Lung (tissue), 17 donors: ENCODE measurements at places on chromosomes 4 and X. TPM values are rescaled to one million over a fixed set of nuclear protein-coding genes. Genes with fewer than 3 reads are reported as not detected.

Gene DYNLT3
- total RNA-seq, result 33.1 TPM

Gene APLN
- total RNA-seq, result 1.8 TPM

GRCh38 chr4:131427000-131427399, 1722.1 kb upstream of the PCDH10 start:
- no peak overlapping the region for H3K4me3 ChIP-seq
- no peaks in the 10 kb centered on the region for H3K36me3 ChIP-seq
- no peak overlapping the region for H3K27ac ChIP-seq

DNA sequence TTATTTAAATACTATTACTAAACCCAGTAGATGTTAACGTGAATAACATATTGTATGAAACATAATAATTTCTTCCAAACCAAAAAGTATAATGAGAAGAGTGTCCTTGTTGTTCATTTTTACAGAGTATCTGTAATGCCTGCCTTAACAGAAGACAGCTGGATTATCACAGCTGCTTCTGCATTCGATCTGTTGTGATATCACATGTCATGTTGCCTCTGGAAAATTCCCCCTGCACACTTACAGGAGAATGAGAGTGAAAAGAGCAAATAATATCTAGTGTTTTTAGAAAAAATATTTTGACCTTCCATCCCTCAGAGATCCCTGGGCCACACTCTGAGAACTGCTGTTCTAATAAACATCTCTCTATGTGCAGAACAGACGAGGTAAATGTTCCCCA, 240.1 kb upstream of the NOCT start:
- no peaks in the 10 kb centered on the region for H3K4me1 ChIP-seq
- no peak for DNase-seq
- H3K27me3 ChIP-seq, result no peaks in the 10 kb centered on the region
- H3K27ac ChIP-seq, result no peak overlapping the region
- no peak overlapping the region for H3K4me3 ChIP-seq
- no peaks in the 10 kb centered on the region for H3K36me3 ChIP-seq

DNA sequence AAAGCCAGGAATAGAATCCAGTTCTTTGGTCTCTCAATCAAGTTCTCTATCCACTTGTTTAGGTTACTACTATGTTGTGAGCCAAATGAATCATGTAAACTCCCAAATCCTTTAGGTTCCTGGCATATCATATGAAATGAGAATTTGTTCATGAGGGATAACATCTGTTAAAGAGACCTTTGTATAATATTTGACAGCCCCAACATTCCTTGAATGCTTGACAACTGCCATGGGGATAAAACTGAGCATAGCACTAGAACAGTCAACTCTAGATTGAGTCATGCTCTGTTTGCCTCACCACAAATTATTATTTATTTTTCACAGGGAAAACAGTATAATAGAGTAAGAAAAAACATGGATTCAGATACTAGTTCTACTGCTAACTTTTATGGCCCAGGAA, 93.3 kb downstream of the NAA11 start:
- H3K4me3 ChIP-seq, result no peak overlapping the region
- no peak for DNase-seq
- no peaks in the 10 kb centered on the region for H3K27me3 ChIP-seq
- H3K27ac ChIP-seq, result no peak overlapping the region

- H3K4me1 ChIP-seq, result no peaks in the 10 kb centered on the region
- H3K36me3 ChIP-seq, result no peaks in the 10 kb centered on the region
- DNase-seq, result no peak
- peaks cover 6% of the 10 kb centered on the region for H3K27me3 ChIP-seq
Observed at GRCh38 chrX:38513112-38513742, 48.1 kb upstream of the TSPAN7 start.
